Suppressor macrophage treated with lipopolysaccharide for 4 hours (primary cell): ENCODE measurements at places on chromosomes 2 and 18.

- DNase-seq = no peak
Observed at GRCh38 chr2:232473467-232473890, 14.2 kb downstream of the ECEL1 start.

DNA sequence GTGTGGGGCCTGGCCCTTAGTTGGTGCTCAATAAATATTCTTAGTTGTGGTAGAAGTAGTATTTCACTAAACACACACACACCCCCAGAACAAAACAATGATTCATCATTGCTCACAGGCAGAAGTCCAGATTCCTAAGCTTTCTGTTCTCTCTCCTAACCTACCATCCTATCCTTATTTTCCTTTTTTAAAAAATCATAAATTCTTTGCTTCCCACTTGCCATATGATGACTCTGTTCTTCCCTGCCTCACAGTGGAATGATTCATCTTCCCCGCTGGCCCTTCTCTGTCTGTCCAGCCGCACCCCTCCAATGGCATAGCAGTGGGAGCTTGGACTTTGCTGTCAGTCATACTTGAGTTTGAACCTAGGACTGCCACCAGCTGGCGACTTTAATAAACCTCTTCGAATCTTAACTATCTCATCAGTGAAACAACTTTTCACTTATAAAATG, 5.2 kb downstream of the EML6 start:
- peak; percentile 27 for DNase-seq

DNA sequence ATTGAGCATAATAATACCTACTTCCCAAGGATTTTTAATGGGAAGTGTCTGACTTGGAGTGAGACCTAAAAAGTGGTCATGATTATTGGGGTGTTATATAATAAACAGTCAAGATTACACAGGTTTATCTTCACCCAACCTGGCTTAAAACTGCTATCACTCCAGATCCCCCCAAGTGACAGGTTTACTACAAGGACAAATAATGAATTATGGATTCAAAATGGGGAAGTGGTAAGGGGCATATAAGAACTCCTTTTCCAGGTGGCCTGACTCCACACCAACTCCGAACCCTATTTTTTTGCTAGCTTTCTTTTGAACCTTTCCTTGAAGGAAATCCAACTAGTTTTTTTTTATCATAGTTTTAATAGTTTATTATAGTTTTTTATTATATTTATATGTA, 663.0 kb upstream of the FANCL start:
- DNase-seq = no peak

DNA sequence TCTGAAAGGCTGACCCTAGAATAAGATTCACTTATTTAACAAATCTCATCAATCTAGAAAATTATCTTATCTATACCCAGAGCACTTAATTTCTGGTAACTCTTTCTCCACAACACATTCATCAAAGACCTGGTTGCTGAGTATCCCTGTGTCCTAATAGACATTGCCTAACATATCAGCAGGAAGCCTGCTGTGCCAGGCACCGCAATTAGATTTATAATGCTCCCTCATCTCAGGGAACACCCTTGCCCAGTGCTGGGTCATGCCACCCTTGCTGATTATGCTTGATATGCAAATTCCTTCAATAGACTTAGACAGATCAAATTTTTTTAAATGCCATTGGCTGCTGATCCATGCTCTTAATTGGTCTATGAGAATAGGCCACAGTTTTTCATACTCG, 3.8 kb downstream of the DSG1 start:
- no peak for DNase-seq

DNA sequence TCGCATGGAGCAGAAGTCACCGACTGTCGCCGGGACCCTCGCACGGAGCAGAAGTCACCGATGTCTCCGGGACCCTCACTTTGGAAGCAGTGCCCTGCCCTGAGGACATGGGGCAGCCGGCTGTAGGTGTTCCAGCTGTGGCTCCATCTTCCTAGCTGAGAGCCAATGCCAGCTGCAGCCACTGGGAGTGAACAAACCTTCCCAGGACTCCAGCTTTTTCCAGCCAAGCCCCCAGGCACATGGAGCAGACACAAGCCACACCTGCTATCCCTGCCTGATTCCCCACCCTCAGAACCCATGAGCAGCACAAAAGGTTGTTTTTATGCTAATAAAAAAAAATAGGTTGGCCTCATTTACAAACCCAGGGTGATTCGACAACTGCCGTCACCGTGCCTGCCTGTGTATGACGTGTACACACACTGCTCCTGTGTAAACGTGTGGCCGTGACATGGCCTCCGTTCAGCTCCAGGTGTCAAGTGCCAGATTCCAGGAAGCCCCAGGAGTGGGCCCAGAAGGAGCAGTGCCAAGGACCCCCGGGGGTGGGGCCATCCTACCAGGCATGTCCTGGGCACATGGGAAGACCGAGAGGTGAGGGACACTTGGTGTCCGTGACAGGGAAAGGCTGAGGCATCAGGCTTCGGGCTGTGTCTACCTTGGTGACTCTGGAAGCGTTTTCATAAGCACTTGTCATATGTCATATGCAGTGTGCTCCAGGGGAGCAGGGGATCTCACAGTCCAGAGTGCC, 91.5 kb downstream of the EIPR1 start:
- DNase-seq = no peak

DNA sequence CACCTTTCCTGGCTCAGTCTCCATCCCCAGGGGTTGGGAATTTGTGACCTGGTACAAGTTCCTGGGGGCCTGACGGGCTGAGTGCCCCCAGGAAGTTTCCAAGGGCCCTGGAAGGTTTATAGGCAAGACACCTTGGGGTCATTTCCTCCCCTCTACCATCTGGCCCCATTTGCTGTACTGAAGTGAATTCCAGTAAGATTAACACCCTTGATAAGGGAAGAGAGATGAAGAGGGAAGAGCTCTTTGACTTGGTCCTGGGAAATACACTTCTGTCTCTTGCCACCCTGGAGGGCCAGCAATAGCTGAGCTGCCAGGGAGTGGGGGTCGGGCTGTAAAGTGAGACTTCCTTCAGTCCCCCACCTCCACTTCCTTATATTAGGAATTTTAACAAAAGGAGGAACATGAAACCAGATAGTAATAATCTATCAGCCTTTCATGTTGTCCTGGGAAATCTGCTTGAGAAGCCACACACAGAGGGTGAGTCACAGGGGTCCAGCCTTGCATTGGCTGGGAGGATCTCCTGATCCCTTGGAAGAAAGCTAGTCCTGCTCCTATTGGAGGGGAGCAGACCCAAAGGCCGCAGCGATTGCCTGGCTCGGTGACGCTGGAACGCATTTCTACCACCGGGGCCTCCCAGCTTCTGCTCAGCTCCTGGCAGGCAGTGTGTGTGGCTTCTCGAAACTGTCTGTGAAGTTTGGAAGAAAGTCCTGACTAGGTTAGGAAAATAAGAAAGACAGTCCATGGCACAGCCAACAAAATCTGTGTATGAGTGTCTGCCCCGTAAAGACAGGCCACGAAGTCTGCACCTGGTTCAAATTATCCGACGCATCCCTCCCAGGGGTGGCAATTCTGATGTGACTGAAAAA, 87.3 kb downstream of the ACAA2 start:
- DNase-seq = no peak

- no peak for DNase-seq
Observed at GRCh38 chr2:79855264-79856006, 342.6 kb downstream of the CTNNA2 start.

- DNase-seq = no peak
Observed at GRCh38 chr18:37565101-37565976, at the start of gene CELF4. TSS of gene CELF4 (minus strand) at chr18:37565798.

GRCh38 chr2:33126958-33127357, 180.2 kb downstream of the LTBP1 start:
- no peak for DNase-seq

DNA sequence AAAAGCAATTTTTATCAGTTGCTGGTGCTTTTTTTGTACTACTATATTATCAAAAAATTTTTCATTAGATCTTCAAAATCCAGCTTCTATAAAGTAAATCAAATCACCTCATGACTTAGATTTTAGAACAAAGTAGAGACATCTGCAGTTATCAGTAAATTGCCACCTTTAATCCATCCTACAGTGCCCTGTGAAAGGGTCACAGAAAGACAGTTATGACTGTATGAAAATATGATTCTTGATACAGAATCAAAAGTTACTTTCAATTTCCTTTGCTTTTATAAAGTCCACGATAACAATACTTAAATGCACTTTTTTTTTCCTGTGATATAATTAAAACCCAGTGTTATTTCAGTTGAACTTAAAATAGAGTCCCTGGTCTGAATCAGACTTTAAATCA, 61.4 kb downstream of the PRPF40A start:
- DNase-seq = no peak

- DNase-seq = no peak
Observed at GRCh38 chr2:180763263-180763989, 217.0 kb upstream of the UBE2E3 start.

DNA sequence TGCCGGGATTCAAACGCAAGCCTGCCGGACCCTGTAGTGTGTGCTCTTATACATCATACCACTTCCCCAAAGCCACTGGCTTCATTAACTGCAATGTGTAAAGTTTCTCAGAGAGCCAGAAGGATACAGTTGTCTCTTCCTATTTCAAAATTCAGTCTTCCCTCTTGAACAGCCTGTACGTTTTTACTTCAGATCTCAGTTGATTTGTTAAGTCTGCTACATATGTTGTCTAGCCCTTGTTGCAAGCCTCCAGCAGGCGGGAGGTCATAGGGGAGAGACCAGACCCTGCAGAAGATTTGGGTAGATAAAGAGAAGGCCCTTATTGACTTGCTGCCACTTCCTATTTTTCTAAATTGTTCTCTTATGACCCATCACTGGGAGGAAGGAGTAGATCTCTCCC, 56.2 kb downstream of the ARHGEF33 start:
- peak; percentile 21 for DNase-seq

- no peak for DNase-seq
Observed at GRCh38 chr2:237320801-237321560, 93.0 kb downstream of the COL6A3 start.

- no peak for DNase-seq
Observed at GRCh38 chr2:5926871-5927512, 234.8 kb downstream of the SOX11 start.

- no peak for DNase-seq
Observed at GRCh38 chr2:185507719-185508118, 230.9 kb upstream of the FSIP2 start.

GRCh38 chr2:513981-514706, 163.1 kb downstream of the TMEM18 start:
- no peak for DNase-seq

DNA sequence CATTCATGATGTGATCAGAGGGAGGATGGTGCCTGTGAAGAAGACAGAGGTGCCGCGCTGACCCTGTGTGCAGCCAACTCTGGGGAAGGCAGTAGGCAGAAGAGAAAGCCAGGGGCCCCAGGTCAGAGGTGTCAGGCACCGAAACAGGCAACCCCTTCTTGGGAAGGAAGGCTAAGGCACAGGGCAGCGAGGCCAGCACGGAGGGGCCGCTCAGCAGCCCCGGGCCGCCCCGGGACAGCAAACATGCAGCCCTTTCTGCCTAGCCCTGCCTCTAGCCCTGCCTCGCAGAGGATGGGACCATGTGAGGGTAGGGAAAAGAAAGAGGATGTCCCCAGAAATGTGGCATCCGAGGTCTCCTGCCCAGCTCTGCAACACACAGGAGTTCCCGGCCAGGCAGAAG, 7.7 kb upstream of the MAL start:
- DNase-seq = no peak

DNA sequence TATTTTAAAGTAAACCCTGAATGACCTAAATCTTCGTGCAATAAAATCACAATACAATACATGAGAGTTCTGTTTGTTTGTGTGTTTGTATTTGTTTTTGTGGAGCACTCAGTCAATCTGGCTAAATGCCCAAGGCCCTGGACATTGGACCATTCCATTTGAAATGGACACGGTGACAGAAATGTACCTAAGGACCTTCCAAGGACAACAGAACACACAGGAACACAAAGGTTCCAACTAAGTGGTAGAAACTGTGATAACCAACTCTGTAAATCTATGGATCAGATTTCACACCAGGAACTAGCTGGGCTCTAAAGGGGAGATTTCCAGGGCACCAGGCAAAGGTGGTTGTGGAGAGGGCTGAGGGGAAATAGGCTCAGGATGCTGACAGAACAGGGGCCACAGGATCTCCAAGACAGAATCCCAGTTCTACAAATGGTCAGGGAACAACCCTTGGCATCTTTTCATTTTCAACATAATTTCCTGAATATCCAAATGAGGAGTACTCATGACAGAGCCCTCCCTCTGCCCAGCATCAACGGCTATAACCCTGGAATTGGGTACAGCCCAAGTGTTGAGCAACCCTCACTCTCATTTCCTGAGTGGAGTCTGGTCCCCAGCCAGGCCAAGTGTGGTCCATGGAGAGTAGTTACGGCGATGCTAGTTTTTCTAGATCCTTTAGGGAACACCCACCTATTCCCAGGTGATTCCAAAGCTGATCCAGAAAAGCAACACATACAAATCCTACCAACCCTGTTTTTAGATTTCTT, 78.4 kb downstream of the NCKAP5 start:
- no peak for DNase-seq

GRCh38 chr2:110999626-111000025, 121.1 kb upstream of the BCL2L11 start:
- no peak for DNase-seq

- DNase-seq = peak; percentile 3
Observed at GRCh38 chr18:66872277-66872676, 268.4 kb upstream of the CDH19 start.

DNA sequence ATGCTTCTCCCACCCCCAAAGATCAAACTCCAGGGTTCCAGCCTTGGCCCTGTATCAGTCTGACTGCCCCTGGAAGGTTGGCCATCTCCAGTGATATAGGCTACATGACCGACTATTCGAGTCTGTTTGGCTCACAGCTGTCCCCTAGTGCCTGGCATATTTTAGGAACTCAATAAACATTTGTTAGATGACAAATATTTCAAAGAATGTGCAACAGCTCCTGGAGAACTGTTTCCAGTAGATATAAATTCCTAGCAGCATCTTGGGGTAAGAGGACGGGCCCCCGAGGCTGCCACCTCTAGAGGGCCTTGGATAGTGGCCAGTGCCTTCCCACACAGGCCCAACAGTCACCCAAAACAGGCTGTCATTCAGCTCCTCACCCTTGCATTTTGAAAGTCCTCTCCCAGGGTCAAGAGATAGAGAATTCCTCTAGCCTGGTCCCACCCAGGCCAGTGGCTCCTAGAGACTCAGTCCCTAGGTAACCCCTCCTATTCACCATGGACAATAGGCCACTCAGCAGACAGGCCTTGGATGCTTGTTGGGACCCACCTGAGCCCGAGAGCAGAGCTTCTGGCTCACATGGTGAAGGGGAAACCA, 45.1 kb upstream of the ATP6V1B1 start:
- no peak for DNase-seq

- DNase-seq = peak; percentile 67
Observed at GRCh38 chr2:29921560-29921915, at the start of gene ALK. TSS of gene ALK (minus strand) at chr2:29921586. CDS start at chr2:29920659, 927 bp downstream.

DNA sequence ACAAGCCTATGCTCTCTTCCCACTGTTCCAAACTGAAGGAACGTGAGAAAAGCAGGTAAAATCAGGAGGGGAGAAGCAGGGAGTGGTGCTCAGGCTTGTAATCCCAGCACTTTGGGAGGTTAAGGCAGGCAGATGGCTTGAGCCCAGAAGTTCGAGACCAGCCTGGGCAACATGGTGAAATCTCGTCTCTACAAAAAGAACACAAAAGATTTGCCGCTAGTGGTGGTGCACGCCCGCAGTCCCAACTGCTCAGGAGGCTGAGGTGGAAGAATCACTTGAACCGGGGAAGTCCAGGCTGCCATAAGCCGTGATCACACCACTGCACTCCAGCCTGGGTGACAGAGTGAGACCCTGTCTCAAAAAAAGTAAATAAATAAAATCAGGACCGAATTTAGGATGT, 1.3 kb upstream of the TMSB10 start:
- DNase-seq = no peak
